ENCODE measurements at places on chromosomes 16 and 17.

- DNase-seq = peak; percentile 51
These were observed 6.7 kb upstream of the SLC25A39 start for GRCh38 chr17:44331249-44331760.

DNA sequence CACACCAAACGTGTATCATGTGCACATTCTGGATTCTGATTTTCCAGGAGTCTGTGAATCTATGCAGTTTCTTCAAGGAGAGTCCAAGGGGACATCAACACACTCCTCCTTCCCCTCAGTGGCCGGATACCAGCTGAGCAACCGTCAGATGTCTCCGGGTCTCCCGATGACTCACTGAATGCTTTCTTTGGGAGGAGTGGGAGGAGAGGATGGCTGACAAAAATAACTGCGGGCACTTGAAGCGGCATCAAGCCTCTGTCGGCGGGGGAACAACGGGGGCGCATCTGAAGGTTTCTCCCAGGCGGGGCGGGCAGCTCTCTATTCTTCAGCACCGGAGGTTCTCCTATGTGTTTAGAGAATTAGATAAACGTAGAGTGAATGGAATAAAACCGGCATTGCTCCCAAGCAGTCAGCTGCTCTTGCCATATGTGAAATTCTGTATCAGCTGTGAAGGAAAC lies 24.6 kb upstream of the LRRC75A start:
- no peak for DNase-seq

DNA sequence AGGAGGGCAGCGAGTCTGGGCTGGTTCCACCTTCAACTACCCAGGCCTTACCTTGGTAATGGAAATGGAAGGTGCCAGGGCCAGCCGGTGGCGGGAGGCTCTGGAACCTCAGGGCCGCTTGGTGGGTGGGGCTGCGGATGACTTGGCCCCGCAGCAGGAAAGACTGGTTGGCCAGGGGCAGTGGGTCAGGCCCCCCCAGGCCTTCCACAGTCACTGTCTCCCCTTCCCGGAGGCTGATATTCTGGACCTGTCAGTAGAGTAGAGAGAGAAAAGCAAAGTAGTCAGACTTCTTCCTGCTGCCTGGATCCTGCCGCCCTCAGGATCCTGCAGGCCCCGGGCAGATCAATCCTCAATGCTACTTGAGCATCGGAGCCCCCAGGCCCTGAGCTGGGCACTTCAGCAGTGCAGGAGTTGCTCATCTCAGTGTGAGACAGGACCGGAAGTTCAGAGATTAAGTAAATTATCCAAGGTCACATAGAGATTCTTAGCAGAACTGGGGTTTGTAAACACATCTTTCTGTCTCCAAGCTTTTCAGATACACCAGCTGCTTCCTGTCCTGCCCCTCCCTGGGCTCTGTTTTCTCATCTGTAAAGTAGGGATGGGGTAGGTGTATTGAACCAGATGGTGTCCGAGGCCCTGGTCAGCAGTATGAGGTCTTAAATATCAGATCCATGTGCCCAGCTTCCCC lies 18.5 kb upstream of the PHF12 start:
- DNase-seq = no peak

GRCh38 chr16:23025692-23026307 lies 123.5 kb downstream of the USP31 start:
- DNase-seq = no peak

DNA sequence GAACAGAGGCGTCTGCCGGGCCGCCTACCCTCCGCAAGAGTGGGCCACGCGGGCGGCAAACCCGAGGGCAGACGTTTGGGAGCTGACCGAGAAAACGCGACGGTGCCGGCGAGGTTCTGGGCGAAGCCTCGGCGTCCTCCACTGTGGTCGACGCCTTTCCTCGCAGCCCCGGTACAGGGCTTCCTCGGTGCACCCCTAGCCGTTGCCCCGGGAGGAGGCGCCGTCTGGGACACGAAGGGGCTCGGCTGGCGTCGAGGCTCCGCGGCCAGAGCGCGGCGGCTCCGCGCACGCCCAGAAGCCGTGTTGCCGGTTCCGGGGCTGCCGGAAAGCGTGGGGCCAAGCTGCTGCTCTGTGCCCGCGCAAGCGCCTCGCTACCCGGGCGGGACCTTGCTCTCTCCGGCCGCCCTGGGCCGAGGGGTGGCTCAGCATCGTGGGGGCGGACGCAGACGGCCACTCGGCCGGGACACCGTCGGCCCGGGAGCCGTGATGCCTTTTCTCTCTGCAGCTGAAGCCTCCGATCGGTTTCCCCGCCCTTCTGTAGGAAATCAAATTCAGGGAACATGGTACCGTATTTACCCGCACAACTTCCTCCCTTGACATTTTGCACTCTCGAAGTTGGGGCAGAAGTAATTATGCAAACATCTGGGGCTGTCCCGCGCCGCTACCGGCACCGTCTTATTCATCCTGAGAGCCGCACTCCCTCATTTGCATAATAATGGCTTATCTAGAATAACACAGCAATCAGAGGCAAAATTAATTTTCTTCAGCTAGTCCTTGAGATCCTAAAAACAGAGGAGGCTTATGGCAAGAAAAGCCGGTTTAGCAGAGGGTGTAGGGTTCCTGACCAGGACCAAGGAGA lies 7.3 kb upstream of the CBX8 start:
- DNase-seq = no peak

GRCh38 chr16:70770626-70771552 lies 30.1 kb downstream of the VAC14 start:
- peak; percentile 63 for DNase-seq

GRCh38 chr17:43129671-43130010 lies 4.5 kb upstream of the BRCA1 start:
- DNase-seq = no peak

GRCh38 chr17:28142305-28142704 lies 99.8 kb downstream of the NLK start:
- DNase-seq = no peak

DNA sequence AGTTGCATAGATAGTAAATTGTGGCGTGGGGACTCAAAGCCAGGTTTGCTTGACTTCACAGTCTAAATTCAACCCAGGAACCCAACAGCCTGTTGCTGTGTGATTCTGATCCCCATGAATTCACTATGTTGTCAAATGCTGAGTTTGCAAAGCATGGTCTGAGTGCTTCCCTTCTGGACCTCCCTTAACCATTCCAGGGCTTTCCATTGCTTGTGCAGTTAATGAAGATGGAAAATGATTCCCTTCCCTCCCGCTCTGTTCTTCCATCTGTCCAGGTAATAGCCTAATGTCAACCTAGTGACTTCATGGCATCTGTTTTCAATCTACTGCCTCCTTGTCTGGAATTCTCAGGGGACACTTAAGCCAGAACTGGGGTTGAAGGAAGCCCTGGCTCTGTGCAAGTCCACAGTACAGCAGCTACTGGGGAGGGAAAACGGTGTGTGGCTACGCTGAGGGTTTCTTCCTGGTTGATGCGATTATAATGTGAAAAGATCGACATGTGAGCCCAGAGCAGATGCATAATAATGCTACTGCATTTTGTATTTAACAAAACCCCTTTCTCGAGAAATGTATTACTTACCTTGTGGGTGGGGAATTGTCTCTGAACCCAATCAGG lies 206.7 kb downstream of the CDH13 start:
- DNase-seq = no peak

- no peak for DNase-seq
These were observed 62.7 kb downstream of the KNOP1 start for GRCh38 chr16:19655242-19655777.

DNA sequence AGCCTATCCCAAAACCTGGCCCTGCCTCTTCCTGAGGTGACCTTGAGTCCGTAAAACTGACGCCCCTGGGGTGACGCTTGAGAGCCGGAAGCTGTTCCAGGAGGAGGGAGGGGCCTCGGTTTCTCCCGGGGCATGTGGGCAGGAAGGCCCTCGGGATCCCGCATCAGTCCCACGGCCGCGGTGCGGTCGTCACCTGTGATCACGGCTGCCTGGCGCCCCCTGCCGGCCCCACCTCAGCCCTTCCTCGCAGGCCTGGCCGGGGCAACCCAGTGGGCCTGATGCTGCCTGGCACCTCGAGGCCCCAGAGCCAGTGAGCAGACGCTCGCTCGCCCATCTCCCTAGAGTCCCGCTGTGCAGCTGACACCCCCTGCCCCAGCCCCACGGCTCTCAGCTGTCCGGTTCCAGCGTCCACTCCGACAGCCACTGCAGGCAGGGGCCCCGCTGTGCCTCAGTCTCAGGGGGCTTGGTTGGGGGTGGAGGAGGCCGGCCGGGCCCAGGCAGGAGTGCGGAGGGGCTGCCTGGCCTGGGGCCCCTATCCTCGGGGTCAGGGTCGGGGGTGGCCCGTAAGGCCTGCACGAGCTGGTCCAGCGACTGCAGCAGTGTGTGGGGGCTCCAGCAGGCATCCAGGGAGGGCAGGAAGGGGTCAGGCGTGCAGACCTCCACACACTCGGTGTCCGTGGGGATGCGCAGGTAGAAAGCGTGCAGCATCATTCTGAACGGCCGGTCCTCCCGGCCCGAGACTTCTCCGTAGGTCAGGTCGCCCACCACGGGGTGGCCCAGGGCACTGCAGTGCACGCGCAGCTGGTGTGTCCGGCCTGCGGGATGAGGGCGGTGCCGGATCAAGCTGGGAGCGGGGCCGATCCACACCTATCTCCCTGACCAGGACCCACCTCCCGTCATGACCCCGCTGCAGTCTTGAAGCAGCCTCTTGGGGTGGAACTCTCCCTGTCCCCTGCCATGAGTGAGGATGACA lies 2.3 kb downstream of the RPUSD1 start:
- no peak for DNase-seq

- DNase-seq = no peak
These were observed 316.3 kb downstream of the SEC14L1 start for GRCh38 chr17:77456951-77457548.

GRCh38 chr16:88297178-88297720 lies 85.5 kb upstream of the ZNF469 start:
- DNase-seq = no peak

DNA sequence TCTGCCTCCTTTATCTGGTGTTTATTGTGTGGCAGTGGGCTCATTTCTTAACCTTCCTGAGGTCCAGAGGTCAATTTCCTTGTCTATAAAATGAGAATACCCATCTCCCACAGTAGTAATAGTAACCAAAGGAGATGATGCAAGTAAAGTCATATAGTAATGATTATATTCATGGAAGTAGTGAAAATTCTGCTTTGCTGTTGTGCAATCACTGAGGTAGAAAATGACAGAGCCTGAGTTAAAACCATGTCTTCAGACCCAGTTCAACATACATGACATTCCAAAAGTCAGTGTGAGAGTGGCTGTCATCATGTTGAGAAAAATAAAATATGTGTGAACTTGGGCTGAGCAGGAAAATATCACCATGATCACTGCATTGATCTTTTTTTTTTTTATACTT lies 864 bp upstream of the UMOD start:
- no peak for DNase-seq

- DNase-seq = no peak
These were observed 8.4 kb downstream of the HSDL1 start for GRCh38 chr16:84136331-84137125.

GRCh38 chr16:58393138-58393504 lies 850 bp downstream of the GINS3 start:
- no peak for DNase-seq

DNA sequence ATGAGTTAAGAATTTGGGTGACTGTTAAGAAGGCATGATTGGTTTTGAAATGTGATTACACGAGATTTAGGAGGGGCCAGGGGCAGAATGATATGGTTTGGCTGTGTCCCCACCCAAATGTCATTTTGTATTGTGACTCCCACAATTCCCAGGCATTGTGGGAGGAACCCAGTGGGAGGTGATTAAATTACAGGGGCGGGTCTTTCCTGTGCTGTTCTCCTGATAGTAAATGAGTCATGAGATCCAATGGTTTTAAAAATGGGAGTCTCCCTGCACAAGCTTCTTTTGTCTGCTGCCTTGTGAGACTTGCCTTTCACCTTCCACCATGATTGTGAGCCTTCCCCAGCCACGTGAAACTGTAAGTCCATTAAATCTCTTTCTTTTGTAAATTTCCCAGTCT lies 34.6 kb downstream of the TMEM100 start:
- no peak for DNase-seq

DNA sequence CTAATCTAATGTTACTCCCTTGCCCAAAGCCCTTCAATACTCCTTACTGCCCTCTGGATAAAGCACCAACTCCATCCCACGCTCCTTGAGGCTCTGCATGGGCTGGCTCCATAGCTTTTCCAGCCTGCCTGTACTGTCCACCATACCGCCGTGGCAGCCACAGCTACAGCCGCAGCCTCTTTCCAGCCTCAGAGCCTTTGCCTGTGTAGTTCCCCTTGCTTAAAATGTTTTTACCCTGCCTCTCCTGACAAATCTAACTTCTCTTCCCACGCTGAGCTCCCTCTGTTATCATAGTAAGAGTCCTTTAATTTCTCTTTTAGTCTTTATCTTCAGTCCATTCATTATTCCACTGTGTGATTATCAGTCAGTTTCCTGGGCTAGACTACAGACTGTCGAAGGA lies 22.0 kb downstream of the TEX14 start:
- DNase-seq = no peak

DNA sequence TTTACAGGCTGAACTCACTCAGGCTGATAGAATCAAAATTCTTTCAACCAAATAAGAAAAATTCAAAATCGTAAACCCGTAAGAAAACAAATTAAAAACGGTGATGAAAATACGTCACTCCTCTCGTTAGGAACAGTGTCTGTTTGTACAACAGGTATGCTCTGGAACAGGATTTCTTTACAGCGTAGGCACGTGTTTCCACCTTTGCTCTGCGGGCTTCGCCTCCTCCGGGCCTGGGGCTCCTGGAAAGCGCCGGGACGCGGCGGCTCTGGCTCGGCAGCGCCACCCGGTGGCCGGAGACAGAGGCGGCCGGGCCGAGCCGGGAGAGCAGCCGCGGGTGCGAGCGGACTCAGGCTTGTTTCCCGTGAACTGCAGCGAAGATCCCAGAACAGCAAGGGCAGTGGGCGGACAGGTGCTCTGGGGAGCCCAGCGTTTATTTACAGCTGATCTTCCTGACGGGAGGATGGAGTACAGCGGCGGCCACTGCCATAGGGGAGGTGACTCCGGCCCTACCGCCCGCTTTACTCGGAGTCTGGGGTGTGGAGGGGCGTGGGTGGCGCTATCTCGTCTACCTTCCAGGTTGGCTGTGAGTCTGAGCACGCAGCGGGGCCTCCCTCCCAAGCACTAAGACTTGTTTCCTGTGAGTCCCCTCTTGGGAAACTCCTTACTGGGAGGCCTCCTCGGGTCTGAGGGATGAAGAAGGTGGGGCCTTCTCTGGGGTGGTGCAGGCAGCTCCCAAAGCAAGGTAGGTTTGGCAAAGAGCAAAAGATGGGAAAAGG lies 40.5 kb upstream of the ATP2A3 start:
- no peak for DNase-seq

DNA sequence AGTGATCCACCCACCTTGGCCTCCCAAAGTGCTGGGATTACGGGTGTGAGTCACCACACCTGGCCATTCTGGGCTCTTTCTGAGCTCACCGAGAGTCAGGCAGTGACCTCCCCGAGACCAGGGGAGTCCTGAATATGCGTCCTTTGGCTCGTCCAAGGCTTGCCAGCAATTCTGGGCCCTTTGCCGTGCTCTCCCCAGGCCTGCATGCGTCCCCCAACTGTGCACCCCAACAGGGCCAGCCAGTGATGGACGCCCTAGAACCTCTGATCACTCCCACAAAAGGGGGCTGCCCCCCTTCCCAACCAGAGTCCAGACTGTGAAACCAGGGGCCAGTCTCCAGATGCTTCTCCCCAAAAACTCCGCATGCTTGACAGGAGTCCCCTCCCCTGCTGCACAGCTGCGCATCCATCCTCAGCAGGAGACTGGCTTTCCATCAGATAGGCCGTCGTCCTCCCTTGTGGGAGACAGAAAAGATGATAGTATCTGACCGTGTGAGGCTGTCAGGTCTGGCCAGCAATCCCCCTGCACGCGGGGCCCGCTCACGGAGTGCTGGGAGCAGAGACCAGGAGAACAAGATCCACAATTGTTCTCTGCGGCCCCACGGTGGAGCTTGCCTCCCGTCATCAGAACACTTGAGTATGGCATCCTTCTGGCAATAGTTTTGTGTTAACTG lies 15.5 kb downstream of the HS3ST6 start:
- no peak for DNase-seq

- DNase-seq = no peak
These were observed 99.6 kb downstream of the ADCY9 start for GRCh38 chr16:4016658-4017057.
